Activated naive CD8-positive, alpha-beta T cell treated with anti-CD3 and anti-CD28 coated beads for 36 hours (primary cell): ENCODE measurements at places on chromosomes 1 and 21. TPM values are rescaled to one million over a fixed set of nuclear protein-coding genes. Genes with fewer than 3 reads are reported as not detected.
A peak's percentile ranks its signal among the peaks of the same experiment; 100 is the strongest.

Gene RBP7
- total RNA-seq, result not detected

- H3K27me3 ChIP-seq, result no peaks in the 10 kb centered on the region
- DNase-seq, result no peak
- H3K36me3 ChIP-seq, result peaks cover 64% of the 10 kb centered on the region
- no peak overlapping the region for H3K4me3 ChIP-seq
- no peak overlapping the region for H3K27ac ChIP-seq
- H3K4me1 ChIP-seq, result peaks cover 16% of the 10 kb centered on the region
These were observed 66.8 kb downstream of the ACBD6 start for GRCh38 chr1:180435566-180435965.

GRCh38 chr1:40951943-40952743, 27.4 kb upstream of the CTPS1 start:
- peaks cover 8% of the 10 kb centered on the region for H3K4me1 ChIP-seq
- no peak overlapping the region for H3K4me3 ChIP-seq
- no peak overlapping the region for H3K27ac ChIP-seq
- DNase-seq, result peak; percentile 60
- H3K27me3 ChIP-seq, result peaks cover 34% of the 10 kb centered on the region
- H3K36me3 ChIP-seq, result no peaks in the 10 kb centered on the region

GRCh38 chr1:26998429-26999300, 5.2 kb downstream of the TRNP1 start:
- H3K4me3 ChIP-seq, result no peak overlapping the region
- no peaks in the 10 kb centered on the region for H3K36me3 ChIP-seq
- DNase-seq, result no peak
- peaks cover 37% of the 10 kb centered on the region for H3K27me3 ChIP-seq
- H3K27ac ChIP-seq, result no peak overlapping the region

- H3K36me3 ChIP-seq, result no peaks in the 10 kb centered on the region
- DNase-seq, result no peak
- peaks cover 43% of the 10 kb centered on the region for H3K4me1 ChIP-seq
- no peaks in the 10 kb centered on the region for H3K27me3 ChIP-seq
- peak overlapping the region; percentile 74 for H3K4me3 ChIP-seq
These were observed 26.4 kb downstream of the HIVEP3 start for GRCh38 chr1:41892301-41892781.

GRCh38 chr1:152487871-152488270, 22.7 kb upstream of the LCE5A start:
- no peak overlapping the region for H3K4me3 ChIP-seq
- no peaks in the 10 kb centered on the region for H3K36me3 ChIP-seq
- peaks cover 4% of the 10 kb centered on the region for H3K4me1 ChIP-seq
- no peak for DNase-seq
- peaks cover 3% of the 10 kb centered on the region for H3K27me3 ChIP-seq
- H3K27ac ChIP-seq, result no peak overlapping the region

DNA sequence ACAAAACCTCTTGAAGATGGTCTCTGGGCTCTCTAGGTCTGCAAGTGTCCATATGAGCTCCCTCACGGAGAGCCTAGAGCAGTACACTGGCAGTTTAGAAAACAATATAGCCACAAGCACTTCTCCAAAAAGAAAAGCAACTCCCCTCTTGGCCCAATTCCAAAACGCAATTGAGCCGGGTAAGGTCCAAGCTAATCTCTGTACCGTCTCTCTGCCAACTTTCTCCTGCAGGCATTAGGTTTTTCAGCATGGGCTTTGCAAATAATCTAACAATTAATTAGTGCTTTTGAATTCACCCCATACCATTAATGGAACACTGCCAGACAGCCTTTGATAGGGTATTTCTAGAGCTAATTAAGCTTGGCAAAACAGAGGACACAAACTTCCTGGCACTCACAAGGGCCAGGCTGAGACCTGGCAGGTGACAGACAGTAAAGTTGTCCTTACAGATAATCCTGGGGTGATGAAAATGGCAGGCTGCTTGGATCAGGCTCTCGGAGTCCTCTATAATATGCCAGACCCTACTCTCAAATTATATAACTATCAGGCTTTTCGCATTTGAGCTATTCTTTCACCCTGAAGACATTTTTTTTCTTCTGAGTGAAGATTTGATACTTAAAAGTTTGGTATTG, 39.8 kb downstream of the TGFBR3 start:
- no peak for DNase-seq
- no peak overlapping the region for H3K27ac ChIP-seq
- H3K27me3 ChIP-seq, result no peaks in the 10 kb centered on the region
- H3K4me1 ChIP-seq, result peaks cover 6% of the 10 kb centered on the region

DNA sequence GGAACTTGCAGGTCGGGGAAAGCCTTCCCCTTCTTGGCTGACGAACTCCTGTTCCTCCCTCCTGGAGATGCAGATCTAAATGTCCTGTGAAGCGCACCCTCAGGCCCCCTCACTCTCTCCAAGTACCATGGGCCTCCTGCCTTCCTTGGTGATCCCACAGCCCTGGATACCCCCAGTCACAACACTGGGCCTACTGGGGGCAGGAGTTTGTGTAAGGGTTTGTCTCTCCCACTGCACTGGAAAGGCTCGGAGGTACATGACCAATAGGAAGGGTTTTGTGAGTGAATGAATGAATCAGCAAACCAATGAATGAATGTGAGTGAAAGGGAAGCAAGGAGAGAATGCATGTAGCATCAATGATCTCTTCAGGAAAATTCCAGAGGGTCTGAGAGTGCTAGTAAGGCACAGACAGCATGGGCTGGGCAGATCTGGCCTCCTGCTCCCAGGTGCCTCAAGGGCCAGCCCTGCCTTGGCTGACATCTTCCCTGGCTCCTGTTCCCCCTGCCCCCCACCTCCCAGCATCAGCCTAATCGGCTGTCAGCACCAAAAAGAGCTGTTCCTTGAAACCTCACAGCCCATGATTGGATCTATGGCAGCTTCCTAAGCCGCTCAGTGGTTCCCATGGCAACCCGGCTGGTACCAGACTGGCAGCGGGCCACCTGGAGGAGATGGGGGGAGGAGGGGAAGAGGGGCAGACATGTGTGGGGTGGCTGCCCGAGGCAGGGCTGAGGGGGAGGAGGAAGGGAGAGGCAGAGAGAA, 95.8 kb downstream of the VWA5B1 start:
- H3K27ac ChIP-seq, result no peak overlapping the region
- no peaks in the 10 kb centered on the region for H3K4me1 ChIP-seq
- H3K4me3 ChIP-seq, result no peak overlapping the region
- H3K27me3 ChIP-seq, result peaks cover 77% of the 10 kb centered on the region

Gene CCDC190
- total RNA-seq, result not detected

GRCh38 chr1:170660871-170661645, 2.9 kb upstream of the PRRX1 start:
- no peak overlapping the region for H3K27ac ChIP-seq
- H3K36me3 ChIP-seq, result peaks cover 3% of the 10 kb centered on the region
- DNase-seq, result no peak
- H3K4me3 ChIP-seq, result peak overlapping the region; percentile 33

GRCh38 chr1:245537992-245538391, 383.2 kb downstream of the KIF26B start:
- no peak for DNase-seq
- no peak overlapping the region for H3K4me3 ChIP-seq
- H3K27me3 ChIP-seq, result peaks cover 6% of the 10 kb centered on the region
- H3K27ac ChIP-seq, result no peak overlapping the region
- H3K4me1 ChIP-seq, result no peaks in the 10 kb centered on the region
- no peaks in the 10 kb centered on the region for H3K36me3 ChIP-seq

- no peaks in the 10 kb centered on the region for H3K36me3 ChIP-seq
- no peaks in the 10 kb centered on the region for H3K4me1 ChIP-seq
- peaks cover 26% of the 10 kb centered on the region for H3K27me3 ChIP-seq
- no peak for DNase-seq
- no peak overlapping the region for H3K27ac ChIP-seq
- H3K4me3 ChIP-seq, result no peak overlapping the region
These were observed 35.7 kb downstream of the KCND3 start for GRCh38 chr1:111953797-111954196.

Gene HSD11B1
- total RNA-seq, result 0.36 TPM

Gene AMIGO1
- 2.1 TPM for total RNA-seq

DNA sequence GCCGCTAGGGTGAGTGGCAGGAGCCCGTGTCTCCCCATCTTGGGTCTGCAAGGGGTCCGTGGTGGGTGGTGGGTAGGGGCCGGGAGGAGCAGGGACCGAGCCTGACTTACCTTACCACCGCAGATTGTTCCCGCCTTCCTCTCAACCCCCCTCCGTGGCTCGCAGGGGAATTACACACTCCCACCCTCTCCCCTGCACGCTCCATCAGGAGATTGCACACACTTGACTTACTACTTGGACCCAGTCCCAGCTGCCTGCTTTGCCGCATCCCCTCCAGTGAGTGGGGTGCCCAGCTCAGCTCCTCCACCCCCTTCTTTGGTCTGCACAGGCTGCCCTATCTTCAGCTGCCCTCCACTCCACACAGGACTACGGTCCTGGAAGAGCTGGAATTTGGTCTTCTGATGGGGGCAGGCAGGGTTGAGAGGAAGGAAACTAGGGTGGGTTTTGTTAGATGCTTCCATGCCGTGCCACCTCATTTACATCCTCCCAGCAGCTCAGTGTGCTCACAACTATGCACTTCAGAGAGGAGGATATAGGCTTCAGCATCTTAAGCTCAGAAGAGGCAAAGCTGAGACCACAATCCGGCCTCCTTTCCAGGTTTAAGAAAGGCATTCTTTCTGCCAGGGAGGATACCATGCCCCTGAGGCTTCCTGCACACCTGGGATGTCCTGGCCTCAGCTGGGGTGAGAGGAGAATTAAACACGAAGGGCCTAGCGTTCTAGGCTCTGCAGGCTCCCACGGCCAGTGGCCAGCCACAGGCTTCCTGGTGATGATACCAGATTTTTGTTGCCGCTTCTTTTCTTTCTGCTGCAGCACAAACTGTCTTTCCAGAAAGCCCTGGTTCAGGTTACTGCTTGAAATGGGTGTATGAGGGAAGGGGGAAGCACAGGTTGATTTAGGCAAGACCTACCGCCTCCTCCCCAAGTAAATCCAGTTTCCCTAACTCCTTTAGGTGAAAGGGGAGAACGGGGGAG, 2.3 kb downstream of the KCNC4 start:
- H3K36me3 ChIP-seq, result no peaks in the 10 kb centered on the region
- peak overlapping the region; percentile 73 for H3K27ac ChIP-seq
- peak overlapping the region; percentile 81 for H3K4me3 ChIP-seq
- H3K4me1 ChIP-seq, result peaks cover 55% of the 10 kb centered on the region

Gene TFF1
- not detected for total RNA-seq

Gene SLC35F3
- total RNA-seq, result 8.1 TPM

Gene CLDN19
- total RNA-seq, result not detected

DNA sequence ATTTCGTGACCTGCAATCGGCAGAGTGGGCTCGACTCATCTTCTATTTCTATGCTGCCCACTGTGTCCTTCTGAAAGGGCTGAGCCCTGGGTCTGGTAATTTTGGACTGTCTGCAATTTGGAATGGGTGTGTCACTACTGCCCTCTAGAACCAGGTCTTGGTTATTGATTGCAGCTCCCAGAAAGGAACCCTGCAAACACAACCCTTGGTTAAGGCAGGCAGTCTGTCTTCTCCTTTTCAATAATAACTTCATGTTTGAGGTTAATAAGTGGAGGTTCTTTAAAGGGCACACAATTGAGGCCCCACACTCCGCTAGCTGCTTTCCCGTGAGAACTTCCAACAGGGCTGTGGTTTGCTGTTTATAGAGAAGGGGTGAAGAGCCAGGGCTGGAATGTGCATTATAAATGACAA, 79.9 kb upstream of the LYST start:
- H3K4me1 ChIP-seq, result peaks cover 19% of the 10 kb centered on the region
- H3K27me3 ChIP-seq, result no peaks in the 10 kb centered on the region
- no peaks in the 10 kb centered on the region for H3K36me3 ChIP-seq
- no peak for DNase-seq
- peak overlapping the region; percentile 8 for H3K27ac ChIP-seq

DNA sequence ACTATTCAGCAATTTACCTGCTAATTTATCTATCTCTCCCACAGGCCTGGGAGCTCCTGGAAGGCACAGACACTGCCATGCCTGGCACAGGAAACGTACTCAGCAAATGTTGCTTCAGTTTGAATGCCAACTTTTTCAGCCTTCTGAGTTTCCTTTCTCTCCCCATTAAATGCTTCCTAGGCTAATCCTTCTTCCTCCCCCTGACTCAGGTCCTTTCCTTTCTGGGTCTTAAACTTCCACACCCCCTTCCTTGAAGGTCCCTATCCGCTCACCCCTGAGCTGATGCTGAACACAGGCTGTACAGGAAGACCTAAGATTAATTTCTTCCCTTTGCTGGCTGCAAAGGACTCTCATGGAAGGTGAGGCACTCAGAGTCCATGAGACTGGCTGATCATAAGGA, 40.3 kb upstream of the ECE1 start:
- peaks cover 28% of the 10 kb centered on the region for H3K36me3 ChIP-seq
- peaks cover 85% of the 10 kb centered on the region for H3K4me1 ChIP-seq
- H3K4me3 ChIP-seq, result no peak overlapping the region
- H3K27me3 ChIP-seq, result no peaks in the 10 kb centered on the region
- peak overlapping the region; percentile 32 for H3K27ac ChIP-seq

DNA sequence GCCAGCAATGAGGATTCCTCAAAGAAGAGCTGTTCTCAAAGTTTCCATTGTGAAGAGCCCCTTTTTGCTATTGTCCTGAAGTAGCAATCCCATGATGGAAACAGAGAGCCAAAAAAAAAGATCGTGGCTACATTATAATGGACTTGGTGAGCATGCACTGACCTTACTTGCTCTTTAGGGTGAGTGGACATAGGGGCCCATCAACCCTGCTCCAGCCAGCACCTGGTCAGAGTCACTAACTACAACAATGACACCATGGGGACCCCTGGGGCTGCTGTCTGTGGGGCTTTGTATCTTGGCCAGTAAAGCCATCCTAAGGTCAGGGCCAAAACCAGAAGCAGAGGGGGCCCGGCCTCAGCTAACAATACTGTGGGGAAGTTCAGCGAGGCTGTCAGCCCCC, 30.4 kb upstream of the RAB4A start:
- no peak overlapping the region for H3K27ac ChIP-seq
- H3K4me3 ChIP-seq, result no peak overlapping the region
- H3K36me3 ChIP-seq, result no peaks in the 10 kb centered on the region
- DNase-seq, result no peak
- H3K27me3 ChIP-seq, result no peaks in the 10 kb centered on the region
- no peaks in the 10 kb centered on the region for H3K4me1 ChIP-seq

DNA sequence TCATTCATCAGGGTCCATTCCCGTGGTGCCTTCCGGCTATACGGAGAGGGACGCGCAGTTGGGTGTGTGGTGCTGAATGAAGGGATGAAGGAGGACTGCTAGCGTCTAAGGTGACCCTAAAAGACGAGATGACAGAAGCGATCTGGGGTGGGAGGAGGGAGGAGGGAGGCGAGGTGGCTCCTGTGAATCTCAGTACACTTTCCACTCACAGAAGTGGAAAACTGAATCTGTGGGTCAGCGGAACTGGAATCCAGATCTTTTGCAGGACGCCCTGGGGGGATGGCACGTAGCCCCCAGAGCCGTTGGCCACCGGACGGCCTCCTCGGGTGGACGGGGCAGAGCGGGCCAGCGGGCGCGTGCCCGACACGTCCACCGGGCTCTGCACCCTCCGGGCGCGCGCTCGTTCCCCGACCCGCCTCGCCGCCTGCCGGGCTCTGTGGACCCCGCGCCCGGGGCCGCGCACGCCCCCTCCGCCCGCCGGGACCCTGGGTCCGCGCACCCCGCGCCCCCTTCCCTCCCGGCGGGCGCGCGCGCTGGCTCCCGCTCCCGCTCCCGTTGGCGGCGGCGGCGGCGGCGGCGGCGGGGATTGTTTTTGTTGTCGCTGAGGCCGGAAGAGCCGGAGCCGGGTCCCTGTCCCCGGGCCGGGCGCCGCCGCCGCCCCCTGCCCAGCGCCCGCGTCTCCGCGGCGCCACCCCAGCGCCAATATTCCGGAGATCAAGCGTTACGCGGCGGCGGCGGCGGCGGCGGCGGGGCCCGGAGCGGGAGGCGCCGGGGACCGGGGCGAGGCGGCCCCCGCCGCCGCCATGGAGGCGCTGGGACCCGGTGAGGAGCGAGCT, at the start of gene AGO4:
AGO4 (plus strand) TSS at position 403 of the 836 bp plus-strand sequence; CDS start at position 804, 401 bp downstream.
- H3K27me3 ChIP-seq, result no peaks in the 10 kb centered on the region
- peak within 1 kb of the TSS; percentile 82 for H3K4me3 ChIP-seq
- peak; percentile 52 for DNase-seq
- H3K4me1 ChIP-seq, result peaks cover 28% of the 10 kb centered on the region
